Caudate nucleus (tissue), 63 donors: ENCODE measurements at places on chromosomes 7 and 10.

DNA sequence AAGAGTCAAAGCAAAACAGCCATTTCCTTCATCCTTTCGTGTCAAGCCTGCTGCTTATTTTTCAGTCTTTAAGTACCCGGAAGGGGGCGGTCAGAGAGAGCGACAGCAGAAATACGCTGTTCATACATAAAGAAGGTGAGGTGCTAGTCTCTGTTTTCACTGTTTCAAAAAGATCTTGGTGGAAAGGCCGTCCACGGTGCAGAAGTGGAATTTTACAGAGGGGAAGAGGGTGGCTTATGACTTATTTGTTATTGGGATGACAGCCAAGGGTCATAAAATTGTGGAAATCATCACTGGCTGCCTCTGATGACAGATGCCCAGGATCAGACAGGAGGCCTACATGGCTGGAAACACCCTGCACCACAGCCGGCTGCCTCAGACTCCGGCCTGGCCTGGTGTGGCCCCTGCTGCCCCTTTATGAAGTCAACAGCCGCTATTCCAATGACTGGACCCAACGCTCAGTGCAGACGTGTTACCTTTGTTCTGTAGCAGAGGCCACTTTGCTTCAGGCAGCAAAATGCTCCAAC lies 57.0 kb downstream of the HIPK2 start:
- no peak for DNase-seq

DNA sequence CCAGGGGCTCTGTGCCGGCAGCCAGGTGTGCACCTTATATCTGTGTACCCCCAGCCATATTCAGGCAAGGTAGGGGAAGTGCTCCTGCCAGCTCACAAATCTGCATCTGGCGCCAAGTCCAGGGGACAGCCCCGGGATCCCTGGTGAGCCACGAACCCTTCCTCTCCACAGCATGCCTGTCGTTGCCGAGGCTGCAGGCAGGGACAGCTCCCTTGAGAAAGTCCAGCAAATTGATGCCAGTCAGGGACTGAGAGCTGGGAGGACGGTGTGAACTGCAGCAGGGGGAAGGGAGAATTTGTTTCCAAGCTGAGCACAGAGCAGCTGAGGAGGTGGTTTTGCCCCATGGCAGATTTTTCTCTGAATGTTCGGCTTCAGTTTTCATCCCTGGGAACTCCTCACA lies 919 bp downstream of the PLA2G12B start:
- no peak for DNase-seq

DNA sequence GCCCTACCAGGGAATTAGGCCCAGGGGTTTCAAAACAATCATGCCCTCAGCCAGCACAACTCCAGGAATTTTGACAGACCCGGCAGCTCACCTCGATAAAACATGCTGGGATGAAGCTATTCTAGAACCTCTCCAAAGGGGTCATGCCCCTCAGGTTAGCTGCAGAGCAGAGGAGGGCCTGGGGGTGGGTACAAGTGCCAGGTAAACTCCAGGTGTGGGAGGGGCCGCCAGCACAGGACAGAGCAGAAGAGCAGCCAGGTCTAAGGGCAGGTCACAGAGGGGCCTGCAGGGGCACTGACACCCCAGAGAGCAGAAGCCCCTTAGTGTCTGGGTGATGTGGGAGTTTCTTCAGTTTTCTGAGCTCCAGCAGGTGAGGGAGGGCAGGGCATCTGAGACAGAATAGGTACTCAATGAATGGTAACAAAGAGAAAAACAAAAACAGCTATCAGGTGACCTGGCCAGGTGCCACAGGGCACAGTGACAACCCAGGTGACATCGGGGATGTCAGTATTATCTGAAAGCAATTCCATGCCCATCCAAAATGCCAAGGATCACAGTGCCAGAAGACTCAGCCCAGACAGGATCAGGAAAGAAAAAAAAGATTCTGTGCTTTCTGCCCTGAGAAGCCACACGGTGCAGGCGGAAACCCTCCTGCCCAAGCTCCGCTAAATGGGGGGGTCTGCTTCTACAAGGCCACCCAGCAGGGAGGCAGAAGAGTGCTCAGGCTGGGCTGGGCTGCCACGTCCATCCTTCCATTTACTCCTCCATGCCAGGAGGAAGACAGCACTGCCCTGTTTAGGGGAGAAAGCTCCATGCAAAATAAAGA lies 104.5 kb downstream of the TNS3 start:
- DNase-seq = no peak

DNA sequence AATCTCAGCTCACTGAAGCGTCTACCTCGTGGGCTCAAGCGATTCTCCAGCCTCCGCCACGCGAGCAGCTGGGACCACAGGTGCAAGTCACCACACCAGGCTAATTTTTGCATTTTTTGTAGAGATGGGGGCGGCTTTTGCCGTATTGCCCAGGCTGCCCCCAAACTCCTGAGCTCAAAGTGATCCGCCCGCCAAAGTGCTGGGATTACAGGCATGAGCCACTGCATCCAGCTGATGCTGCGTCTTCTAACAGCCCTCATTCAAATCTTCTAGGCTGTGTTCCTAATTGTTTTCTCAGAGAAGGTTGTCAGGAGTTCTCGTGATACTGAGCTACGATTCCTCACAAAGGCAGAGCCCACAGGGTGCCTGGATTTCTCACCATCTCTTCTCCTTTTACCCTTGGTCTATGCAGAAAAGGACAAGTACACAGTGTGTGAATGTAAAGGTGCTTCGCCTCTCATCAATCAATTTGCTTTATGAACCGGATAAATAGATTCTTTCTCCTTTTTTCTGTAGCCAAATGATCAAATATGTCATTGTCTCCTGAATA lies 247.3 kb upstream of the PTN start:
- DNase-seq = no peak

GRCh38 chr7:46764100-46764936 lies 817.6 kb downstream of the TNS3 start:
- DNase-seq = no peak

- DNase-seq = no peak
Observed at GRCh38 chr10:1309617-1310270, 253.6 kb downstream of the WDR37 start.

DNA sequence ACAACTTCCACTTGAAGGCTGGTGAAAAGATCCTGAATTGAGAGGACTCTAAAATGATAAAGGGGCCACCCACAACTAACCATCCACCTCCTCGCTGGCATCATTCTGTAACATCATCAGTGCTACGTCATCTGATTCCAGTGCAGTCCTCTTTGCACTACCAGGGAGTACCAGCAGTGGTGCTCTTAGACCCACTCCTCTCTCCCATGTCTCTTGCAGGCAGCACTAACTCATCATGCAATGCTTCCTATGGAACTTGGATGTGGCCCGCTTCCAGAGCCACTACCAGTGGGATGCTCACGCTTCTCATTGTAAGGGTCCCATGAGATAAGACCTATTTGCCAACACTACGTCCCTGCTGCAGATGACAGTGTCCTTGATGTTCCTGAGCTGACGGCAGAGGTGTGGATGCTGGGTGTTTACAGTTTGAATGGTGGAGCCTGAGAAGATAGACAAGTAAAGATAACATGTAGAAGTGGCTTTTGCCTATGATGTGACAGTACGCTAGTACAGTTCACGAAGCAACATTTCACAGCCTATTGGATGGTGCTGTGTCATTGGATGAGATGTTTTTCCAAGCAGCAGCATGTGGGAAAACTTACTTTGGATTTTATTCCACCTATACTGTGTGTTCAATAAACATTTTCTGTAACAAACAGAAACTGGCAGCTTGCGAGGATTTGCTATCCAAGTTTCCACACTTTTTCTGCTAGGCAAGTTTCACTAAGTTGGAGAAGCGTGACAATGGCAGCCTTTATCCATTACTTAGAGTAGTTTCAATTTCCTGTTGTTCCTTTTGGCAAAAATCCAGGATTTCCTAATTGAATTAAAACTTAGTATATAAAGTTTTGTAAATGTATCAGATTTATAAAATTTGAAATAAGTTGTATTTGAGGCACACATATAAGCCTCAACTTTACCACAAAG lies 35.8 kb upstream of the COBL start:
- no peak for DNase-seq

DNA sequence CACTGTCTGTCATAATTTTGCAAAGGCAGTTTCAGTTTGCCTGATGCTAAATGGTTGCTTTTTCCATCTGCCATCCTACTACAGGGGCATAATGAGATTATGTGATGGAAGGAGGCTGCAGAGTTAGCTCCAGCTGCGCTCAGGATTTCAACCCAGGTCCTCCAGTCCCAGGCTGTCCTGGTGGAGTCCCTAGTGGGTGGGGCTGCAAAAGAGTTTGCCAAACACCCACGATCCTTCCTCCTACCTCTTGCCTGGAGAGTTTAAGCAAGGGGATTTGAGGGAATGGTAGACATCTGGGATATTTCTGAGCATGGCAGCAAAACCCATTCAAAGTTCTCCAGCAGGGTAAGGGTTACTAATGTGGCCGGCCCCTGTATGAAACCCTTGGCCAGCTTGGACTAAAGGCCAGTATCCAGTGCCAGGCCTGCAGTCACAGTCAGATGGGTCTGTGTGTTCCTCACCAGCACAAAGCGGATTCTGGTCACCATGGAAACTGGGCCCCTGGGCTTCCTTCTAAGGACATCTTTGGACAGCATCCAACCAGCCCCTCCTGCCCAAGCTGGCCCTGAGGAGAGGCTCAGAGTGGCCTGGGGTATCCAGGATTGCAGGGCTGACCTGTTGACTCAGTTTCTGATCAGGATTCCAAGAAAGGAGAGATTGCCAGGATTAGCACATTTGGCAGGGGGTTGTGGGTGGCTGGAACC lies 42.7 kb upstream of the CHST3 start:
- DNase-seq = peak; percentile 23

DNA sequence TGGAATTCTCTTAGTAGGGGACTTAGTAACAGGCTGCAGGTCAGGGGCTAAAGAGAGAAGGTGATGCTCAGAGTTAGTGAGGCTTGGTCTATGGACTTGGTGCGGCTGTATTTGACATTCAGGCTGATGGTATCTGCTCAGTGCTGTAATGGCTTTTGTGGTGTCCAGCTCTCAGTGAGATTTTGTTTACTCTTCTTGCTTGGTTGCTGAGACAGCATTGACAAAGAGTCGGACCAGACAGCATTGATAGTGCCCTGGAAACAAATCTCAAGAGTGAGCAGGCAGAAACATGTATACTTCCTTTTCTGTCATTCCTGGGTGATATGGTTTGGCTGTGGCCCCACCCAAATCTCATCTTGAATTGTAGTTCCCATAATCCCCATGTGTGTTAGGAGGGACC lies 202.0 kb downstream of the STK31 start:
- DNase-seq = no peak

GRCh38 chr7:1646957-1647891 lies 22.9 kb upstream of the ELFN1 start:
- DNase-seq = no peak

GRCh38 chr10:126147866-126148587 lies 240.2 kb downstream of the ADAM12 start:
- DNase-seq = no peak

DNA sequence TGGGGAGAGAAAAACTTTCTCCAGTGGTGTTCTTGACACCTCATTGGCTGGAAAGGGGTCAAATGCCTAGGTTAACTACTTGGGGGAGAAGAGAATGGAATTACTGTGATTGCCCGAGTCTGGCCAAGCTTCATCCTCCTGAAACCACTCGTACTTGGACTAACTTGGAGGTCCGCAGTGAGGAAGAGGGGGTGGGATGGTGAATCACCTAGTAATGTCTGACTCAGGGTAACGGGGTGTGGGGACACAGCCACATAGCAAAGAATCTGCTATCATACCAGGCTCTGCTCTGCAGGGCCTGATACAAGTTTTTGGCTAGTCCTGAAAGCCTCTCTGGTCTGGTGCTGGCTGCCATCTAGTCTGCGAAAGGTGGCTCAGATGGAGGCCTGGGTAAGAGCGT lies 190.9 kb downstream of the RPS24 start:
- no peak for DNase-seq

- no peak for DNase-seq
Observed at GRCh38 chr7:4272141-4272540, 410.0 kb upstream of the FOXK1 start.

- DNase-seq = no peak
Observed at GRCh38 chr7:39510864-39511354, 55.3 kb upstream of the YAE1 start.

DNA sequence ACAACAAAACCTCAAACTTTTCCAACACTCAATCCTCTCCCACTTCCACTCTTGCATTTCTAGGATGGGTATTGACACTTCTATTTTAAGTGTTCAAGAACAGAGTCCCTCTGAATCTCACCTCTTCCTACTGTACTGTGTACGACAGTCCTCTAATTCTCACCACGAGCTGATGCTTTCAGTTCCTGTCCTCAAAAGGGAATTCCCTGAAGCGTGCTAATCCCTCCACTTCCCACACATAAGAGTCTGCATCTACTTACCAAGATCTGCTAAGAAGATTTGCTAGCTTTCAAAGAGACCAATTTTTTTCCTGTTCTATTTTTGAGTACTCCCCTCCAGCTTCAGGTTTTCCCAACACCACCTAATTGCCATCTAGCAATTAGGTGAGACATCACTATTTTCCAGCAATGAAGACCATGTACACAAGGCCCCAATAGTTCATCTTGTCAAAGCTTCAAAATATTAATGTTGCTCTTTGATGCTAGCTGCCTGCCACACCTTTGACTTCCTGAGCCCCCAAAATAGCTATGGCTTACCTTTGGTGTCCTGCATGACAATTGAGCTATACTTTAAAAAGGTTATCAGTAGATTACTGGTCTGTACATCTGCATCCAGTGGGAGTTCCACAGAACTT lies 54.4 kb downstream of the ARMH3 start:
- no peak for DNase-seq

DNA sequence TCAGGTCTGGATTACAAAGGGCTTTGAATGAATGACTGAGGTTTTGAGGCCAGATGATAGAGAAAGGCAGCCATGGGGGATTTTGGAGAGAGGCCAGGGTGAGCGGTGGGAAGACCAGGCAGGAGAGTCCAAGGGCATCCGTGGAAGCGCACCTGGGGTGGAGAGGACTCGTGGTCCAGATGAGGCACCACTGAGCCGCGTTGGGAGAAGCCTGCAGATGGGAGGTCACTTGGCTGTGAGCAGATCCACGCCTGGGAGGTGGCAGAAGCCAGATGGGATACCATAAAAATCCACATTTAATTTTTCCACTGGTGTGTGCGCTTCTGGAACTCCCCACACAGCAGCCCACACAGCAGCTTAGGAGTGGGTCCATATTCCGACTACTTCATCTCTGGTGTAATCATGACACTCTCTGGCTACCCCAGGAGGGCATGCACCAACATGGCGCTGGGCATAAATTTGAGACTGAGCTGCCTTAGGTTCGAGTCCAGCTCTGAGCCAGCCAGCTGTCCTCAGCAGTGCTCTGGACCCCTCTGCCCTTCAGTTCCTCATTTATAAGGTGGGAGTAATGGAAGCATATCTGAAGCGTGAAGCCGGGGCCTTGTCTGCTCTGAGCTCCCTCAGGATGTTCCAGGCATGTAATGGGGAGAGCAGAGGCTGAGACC lies 90.2 kb upstream of the FAM20C start:
- DNase-seq = no peak

GRCh38 chr7:141700848-141701371 lies 1.1 kb downstream of the DENND11 start:
- no peak for DNase-seq
